ENCODE measurements at places on chromosomes 7 and 10.

DNA sequence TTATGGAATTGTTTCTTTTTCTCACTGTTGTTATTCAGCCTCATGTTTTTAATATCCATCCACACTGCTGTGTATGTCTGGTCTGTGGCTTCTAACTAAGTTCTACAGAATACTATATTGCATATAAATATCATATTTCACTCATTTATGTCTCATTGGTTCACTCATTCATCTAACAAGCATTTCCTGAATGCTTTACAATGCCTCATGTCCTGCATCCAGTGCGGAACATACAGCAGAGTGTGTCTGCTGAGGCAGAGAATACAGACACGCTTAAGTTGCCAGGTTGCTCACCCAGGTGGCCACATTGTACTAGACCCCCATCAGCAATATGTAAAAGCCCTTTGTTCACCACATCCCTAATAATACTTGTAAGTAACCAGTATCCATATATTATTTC is 111.8 kb upstream of the CNTNAP2 start:
- DNase-seq, result no peak

DNA sequence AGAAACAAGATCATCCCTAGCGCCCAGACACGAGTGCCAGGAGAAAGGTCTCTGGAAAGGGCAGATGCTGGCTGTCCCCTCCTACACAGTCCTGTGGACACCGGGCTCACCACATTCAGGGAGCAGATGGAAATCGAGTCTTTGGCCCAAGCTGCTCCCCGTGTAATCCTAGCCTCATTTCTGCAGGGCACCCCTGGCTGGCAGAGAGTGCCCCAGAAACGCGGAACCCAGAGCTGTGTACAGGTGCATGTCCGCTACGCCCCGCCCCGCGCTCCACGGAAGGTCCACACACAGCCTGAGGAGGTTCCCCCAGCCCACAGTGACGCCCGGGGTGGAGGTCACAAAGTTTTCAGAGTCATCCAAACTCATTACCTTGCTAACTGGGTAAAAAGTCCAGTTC is 202.8 kb downstream of the MAD1L1 start:
- DNase-seq, result no peak

DNA sequence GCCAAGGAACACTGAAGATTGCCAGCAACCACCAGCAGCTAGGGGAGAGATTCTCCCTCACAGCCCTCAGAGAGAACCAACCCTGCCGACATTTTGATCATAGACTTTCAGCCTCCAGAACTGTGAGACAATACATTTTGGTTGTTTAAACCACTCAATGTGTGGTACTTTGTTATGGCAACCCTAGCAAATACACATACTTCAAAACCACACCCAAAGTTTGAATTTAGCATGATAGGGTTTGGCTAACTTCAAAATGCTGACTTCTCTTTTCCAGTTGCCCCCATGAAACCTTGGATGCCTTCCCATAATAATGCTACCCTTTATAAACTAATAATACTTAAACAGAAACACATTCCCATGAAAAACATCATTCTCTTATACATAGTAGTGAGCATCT is 149.8 kb downstream of the DGKI start:
- no peak for DNase-seq

- no peak for DNase-seq
These were observed 45.7 kb downstream of the IKZF1 start for GRCh38 chr7:50349963-50350944.

GRCh38 chr10:120600871-120601649 is 144.0 kb downstream of the PLPP4 start:
- no peak for DNase-seq

DNA sequence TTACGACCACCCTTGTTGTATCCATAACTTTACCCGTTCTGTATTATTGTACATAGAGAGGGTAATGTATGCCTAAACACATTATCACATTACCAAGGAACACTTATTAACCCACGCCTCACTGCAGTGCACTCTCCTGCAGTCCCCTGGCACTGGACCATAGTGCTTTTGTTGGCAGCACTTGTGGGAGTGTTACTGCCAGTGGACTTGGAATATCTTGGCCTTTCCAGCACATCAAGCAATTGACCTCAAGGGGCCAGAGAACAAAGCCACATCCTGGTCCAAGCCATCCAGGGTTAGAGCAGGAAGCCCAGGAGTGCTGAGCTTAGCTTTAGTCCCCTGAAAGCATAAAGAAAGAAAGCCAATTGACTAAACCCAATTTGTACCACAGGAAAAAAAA is 304.2 kb downstream of the PCDH15 start:
- DNase-seq, result no peak

- no peak for DNase-seq
These were observed 103.2 kb downstream of the IQUB start for GRCh38 chr7:123431075-123431614.

DNA sequence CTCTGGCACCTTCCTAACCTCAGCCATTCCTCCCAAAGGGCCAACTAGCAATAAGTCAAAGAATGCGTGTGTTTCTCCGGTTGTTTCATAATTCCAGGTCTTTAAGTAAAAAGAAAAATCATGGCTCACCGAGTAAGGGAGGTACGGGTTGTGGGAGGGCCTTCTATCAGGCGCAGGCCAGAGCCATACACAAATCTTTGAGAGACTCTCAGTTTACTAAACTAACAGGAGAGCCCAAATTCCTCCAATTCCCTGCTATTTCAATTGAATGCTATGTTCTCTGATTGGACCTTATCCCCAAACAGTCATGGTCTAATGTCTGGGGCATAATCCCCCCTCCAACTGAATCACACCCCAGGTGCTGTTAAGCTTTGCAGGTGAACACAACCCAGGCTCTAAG is 26.2 kb upstream of the SLF2 start:
- DNase-seq, result no peak

DNA sequence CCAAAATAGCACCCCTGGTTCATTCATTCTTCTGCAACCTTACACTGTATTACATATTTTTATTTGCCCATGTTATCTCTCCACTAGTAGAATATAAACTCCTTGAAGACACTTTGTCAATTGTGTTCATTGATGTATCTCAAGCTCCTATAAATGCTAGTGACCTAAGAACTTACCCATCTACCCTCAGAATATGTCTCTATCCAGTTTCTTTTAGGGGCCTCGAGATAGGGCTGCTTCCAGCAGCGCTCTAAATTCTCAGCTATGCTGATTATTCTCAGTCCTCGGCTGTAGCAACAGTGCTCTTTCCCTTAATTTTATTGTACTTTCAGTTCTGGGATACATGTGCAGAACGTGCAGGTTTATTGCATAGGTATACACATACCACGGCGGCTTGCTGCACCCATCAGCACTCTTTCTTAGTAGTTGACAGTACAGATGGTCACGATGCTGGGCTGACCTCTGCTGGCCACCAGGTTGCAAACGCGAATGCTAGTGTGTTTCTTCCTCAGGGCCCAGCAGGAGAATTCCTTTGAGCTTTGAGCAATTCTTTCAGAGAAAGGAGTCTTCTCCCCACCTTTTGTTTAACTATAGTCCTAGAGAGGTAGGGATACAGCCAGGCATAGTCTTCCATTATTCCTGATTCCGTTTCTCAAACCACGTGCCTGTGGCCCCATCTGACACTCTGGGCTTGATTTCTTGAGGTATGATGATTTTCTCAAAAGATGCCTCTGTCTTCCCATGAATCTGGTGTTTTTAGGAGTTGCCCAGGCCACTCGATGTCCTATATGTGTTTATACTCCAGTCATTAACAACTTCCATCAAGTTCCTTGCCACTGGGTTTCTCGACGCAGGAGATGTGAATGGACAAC is 49.1 kb upstream of the CDC14C start:
- DNase-seq, result no peak

GRCh38 chr7:155425887-155426286 is 32.0 kb upstream of the EN2 start:
- no peak for DNase-seq

- DNase-seq, result no peak
These were observed 133.2 kb upstream of the MDFIC start for GRCh38 chr7:114788706-114789105.

GRCh38 chr7:22732556-22733126 is 5.6 kb downstream of the IL6 start:
- no peak for DNase-seq

DNA sequence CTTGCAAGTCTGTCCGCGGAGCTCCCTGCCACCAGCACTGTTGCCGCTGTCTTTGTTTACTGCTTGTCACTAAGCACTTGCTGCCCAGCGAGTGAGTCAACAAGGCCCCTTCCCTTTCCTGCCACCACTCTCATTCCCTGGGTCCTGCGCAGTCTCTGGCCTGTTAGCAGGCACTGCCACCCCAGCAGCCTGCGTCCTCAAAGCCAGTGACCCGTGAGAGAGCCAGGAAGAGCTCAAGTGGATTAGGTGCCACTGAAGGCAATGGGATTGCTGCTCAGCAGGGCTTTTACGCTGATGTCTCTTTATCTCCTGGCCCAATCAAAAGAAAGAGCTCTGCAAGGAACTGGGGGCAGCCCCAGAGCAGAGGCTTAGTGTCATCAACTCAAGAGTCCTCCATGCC is at the start of gene FRMPD2:
Gene FRMPD2 (minus strand): TSS at position 61 of the 400 bp plus-strand sequence. CDS start 129 bp downstream, outside the sequence.
- DNase-seq, result no peak

All from activated CD8-positive, alpha-beta memory T cell treated with anti-CD3 and anti-CD28 coated beads for 1 hour (primary cell).